ENCODE measurements at places on chromosomes 4 and X.
A peak's percentile ranks its signal among the peaks of the same experiment; 100 is the strongest.

- no peak for DNase-seq
Measured at GRCh38 chr4:142407596-142407995, 438.5 kb downstream of the INPP4B start.

DNA sequence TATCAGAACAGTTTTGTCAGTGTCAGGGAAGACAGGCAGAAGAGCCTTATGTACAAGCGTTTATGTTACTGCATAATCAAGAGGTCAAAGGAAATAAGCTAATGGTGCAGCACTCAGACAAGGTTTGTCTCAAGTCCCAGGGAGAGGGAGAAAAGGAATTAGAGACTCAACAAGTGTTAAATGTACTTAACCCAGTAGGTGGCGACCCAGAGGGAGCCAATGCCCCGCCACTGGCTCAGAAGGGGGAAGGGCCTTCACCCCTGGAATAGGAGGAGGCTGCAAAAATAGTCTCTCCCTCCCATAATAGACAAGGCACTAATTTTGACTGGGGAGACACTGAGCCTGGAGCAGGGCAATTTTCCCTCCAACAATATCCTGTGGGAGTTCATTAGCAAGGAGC, 14.1 kb upstream of the PAPSS1 start:
- no peak for DNase-seq

- DNase-seq: no peak
Measured at GRCh38 chr4:140061659-140062289, 92.2 kb downstream of the MAML3 start.

- no peak for DNase-seq
Measured at GRCh38 chr4:140719022-140719421, 37.2 kb downstream of the TBC1D9 start.

DNA sequence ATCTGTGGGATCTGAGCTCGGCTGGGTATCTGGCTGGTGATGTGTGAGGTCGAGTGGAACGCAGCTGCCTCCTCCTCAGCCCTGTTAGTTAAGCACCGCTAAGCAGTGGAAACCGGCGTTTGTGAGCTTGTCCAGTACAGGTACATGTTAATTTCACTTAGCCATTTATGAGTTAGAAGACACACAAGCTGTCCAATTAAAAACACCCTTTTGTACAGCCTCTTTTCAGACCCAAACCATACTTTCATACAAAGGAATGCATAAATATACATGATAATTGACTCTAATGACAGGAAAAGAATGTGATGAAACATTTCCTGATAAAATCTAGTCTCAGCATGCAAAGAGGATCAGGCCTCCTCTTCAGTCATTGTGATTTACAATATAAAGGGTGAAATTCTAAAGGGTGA, 163.6 kb upstream of the FAT1 start:
- DNase-seq: no peak

DNA sequence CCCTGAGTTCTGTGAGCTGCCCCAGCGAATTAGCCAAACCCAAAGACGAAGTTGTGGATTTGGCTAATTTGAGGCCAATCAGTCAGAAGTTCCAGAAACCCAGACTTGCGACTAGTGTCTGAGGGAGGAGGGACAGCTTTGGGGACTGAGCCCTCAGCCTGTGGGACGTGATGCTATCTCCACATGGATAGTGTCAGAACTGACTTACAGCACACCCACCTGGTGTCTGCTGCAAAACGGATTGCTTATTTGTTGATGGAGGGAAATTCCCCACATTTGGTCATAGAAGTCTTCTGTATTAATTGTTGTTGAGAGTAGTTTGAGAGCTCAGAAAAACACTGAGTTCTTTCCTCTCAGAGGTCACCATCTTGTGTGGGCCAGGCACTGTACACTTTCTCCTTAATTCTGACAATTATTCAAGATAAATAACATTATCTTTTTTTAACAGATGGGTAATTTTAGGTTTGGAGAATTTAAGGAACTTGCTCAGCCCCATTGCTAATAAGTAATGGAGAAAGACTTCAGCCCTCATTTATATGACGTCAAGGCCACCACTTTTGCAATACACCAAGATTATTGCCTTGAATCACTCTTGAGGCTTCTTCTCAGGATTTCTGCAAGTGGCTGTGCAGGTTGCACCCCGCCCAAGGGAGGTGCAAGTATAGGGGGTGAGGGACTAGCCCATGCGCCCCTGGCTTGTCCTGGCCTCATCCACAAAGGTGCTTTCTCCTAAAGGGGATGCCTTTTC, 16.7 kb downstream of the CLRN2 start:
- no peak for DNase-seq

- DNase-seq: no peak
Measured at GRCh38 chrX:25012433-25012735, 3.4 kb downstream of the ARX start.

DNA sequence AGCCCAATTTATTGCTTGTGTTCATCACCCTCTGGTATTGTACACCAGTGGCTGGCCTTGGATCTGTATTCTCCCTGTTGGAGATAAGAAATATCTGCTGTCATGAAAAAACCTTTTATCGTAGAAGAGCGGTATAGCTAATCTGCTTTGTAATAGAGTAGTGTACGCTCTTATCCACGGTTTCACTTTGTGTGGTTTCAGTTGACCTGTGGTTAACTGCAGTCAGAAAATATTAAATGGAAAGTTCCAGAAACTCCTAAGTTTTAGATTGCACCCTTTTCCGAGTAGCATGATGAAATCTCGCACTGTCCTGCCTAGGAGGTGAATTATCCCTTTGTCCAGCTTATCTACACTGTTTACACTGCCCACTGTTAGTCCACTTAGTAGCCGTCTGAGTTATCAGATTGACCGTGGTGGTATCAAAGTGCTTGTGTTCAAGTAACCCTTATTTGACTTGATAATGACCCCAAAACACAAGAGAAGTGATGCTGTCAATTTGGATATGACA, 42.4 kb downstream of the KDM6A start:
- DNase-seq: no peak

- DNase-seq: no peak
Measured at GRCh38 chrX:53481093-53481492, 46.9 kb upstream of the HSD17B10 start.

- no peak for DNase-seq
Measured at GRCh38 chr4:143773998-143774895, 73.8 kb upstream of the FREM3 start.

- no peak for DNase-seq
Measured at GRCh38 chrX:153999359-154000037, 20.2 kb downstream of the IRAK1 start.

DNA sequence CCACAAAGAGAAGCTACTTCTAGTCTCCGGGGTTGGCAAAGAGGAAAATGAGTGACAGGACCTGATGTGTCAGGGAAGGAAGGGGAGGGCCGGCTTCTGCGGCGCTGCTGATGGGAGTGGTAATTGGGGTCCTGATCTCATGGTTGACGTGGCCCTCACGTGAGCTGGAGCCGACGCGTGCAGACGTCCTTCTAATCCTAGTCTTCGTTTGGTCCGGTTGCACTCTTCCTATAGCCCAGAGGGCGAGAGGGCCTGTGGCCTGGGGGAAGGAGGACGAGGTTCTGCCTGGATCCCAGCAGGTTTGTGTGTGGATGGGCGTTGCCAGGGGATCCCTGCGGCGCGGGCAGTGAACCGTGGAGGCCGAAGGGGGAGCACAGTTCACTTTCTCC, at the start of gene ARMCX1:
Gene ARMCX1 (plus strand): TSS at position 186 of the 389 bp plus-strand sequence. CDS start 2,384 bp downstream, outside the sequence.
- peak; percentile 54 for DNase-seq

DNA sequence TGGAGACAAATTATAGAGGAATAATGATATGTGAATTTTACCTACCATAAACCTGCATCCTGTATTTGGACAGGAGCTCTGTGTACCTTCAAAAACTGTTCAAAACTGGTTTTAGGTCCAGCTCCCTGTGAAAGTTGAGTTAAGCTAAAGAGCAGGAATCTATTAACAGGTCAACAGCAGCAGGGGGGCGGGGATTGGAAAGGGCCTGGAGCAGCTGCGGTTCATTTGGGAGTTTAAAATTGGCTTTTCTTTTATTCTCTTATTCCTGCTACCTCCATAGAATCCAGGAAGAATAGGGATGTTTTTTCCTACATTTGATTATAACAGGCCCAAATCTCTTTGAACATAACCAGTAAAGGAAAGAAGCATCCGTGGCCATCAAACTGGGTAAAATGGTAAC, 23.8 kb downstream of the SHROOM3 start:
- DNase-seq: no peak

DNA sequence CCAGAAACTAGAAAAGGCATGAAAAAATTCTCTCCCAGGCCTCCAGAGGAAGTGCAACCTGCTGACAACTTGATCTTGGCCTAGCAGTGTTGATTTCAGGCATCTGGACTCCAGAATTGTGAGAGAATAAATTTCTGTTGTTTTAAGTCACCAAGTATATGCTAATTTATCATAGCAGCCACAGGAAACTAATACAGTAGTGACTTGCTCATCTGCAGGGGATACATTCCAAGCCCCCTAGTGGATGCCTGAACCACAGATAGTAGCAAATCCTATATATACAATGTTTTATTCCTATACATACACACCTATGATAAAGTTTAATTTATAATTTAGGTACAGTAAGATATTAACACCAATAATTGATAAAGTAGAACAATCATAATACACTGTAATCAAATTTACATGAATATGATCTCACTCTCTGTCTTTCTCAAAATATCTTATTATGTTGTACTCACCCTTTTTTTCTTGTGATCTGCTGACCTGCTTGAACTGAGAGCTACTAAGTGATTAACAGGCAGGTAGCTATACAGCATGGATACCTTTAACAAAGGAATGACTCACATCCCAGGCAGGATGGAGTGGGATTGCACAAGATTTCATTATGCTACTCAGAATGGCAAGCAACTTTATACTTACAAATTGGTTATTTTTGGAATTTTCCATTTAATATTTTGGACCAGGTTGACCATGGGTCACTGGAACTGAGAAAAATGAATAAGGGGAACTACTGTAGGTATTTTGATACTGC, 501.1 kb downstream of the KCNIP4 start:
- DNase-seq: no peak

- DNase-seq: peak; percentile 75
Measured at GRCh38 chr4:7359400-7360062, 75.2 kb downstream of the PSAPL1 start.

- DNase-seq: no peak
Measured at GRCh38 chrX:34584781-34585180, 72.3 kb downstream of the TMEM47 start.

- no peak for DNase-seq
Measured at GRCh38 chrX:109742722-109743121, 9.7 kb upstream of the ACSL4 start.

- DNase-seq: no peak
Measured at GRCh38 chr4:189533603-189534002, 407.1 kb upstream of the FRG1 start.

DNA sequence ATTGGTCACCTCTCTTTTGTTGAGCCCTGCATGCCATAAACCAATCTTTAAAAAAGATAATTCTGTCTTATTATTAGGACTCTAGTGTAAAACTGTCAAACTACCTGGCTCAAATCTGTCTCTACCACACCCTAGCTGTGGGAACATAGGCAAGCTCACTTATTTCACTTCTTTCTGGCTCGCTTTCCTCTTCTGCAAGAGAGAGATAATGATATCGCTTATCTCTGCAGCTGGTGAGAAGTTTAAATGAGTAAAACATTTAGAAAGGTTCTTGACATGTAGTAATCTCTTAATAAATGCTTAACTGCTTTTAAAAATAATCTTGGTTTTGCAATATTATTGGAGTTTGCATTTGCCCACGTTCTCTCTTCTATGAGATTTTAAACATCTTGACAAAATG, 1109.2 kb downstream of the RAPGEF2 start:
- no peak for DNase-seq

GRCh38 chr4:76055016-76055415, 19.1 kb upstream of the CXCL11 start:
- no peak for DNase-seq

GRCh38 chr4:125008676-125009075, 296.1 kb upstream of the ANKRD50 start:
- DNase-seq: no peak

DNA sequence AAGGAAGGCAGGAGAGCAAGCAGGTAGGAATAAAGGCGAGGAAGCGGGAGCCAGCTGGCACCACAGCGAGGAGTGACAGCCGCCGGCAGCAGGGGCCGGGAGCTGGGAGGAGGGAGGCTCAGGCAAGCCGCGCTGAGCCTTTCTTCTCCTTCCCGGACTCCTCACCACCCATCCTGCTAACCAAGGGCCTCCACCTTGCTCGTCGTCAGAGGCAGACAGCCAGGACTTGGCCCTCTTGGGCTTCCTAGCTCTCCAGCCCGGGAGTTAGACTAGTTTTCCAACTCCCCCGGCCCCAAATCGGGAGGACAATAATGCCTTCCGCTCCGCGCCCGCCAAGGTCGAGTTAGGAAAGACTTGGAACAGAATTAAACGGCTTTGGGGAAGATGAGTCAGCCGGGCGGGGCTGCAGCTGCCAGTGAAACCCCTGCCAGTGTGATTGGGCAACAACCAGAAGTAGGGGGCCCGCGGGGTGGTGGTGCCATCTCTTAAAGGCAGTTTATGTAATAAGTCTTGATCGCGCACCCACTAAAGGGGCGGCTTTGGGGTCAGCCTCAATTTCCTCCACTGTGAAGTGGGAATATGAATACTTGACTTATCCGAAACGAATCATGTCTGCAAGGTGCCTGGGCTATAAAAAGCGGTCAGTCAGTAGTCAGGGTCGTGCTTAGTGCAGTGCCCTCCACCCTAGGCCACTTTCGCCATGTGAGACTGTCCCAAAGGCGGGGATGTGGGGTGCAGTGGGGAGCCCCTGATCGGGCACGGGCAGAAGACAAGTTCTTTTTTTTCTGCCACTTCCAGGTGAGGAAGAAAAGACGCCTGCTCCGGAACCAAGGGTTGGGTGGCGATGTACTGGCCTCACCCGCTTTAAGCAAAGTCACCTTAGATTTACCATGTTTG, 6.7 kb upstream of the HSD17B10 start:
- DNase-seq: peak; percentile 9

- no peak for DNase-seq
Measured at GRCh38 chrX:41108463-41109205, 23.4 kb downstream of the USP9X start.

GRCh38 chr4:106629268-106629625, 260.7 kb upstream of the GIMD1 start:
- no peak for DNase-seq

DNA sequence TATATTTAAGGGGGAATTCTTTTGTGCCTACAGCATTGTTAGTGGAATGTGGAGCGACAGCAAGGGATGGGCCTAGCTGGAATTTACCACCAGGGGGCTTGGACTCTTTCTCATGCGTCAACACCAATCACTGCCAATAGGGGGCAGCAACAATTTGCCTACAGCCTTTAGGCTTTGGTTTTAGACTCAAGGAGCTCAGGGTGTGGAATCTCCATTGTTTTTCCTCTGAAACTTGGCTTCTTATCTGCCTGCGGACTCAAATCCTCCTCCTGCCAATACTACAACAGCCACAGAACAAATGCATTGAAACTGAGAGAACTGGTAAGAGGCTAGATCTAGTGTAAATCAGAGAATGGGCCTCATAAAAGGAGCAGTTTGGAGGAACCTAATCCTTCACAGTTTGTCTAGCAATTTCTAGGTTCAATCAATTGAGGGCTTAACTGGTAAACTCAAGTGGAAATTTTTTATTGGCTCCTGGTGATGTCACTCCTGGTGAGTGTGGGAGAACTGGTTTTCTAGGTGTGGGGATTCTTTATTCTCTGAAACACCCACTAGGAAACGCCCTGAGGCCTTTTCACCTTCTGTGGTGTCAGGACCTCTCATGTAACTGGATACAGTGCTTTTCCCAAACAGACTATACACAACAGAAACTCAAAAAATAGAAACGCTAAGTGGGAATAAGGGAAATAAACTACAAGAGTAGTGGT, 27.9 kb upstream of the TMSB4X start:
- DNase-seq: peak; percentile 48

- no peak for DNase-seq
Measured at GRCh38 chrX:122625239-122625638, 558.8 kb upstream of the GRIA3 start.

All from NCI-H510A (cell line).